Stimulated activated CD8-positive, alpha-beta memory T cell treated with anti-CD3 and anti-CD28 coated beads, Interleukin-7, amount 100 ng/mL, for 1 hour (primary cell): ENCODE measurements at places on chromosomes 7 and 10.

DNA sequence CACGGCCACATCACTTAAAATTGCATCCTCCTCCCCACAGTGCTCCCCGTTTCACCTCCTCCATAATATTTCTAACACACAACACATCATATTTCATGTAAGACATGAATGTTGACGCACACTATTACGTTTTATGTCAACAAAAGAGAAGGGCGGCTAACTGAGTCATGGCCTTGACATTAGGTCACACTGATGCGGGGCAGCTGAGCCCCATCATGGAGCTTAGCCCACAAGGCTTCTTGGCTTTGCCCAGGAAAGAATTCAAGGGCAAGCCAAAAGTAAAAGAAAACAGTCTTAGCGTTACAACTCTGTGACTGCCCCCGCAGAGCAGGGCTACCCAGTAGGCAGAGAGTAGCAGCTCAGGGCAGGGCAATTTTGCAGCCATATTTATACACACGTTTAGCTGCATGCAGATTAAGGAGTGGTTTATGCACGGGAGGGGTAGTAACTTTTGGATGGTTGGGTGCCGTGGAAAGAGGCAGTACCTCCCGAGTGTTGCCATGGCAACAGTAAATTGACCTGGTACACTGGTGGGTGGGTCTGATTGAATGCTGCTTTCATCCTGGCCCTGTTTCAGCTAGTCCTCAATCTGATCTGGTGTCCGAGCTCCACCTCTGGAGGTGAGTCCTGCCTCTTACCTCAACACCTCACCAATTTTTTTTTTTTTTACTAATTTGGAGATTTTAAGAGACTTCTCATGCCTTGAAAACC is 156.2 kb upstream of the FRMD4A start:
- no peak for DNase-seq

DNA sequence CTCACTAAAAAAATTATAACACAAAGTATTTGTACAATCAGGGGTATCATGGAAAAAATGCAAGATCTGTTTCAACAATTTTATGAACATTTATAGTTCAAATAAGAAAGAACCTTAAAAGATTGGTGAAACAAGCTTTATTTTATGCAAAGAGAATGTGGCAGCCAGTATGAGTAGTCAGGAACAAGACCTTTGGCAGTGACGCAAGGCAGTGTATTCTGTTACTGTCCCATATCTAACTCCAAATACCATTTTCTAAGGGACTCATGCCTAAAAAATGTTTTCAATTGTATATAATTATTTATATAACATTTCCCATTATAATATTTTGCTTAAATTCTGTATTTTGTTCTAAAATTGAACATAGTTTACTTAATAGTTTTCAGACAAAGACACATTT is 19.1 kb upstream of the FAM53B start:
- DNase-seq, result no peak

- no peak for DNase-seq
Measured at GRCh38 chr10:75358835-75359421, 42.6 kb downstream of the ZNF503 start.

GRCh38 chr10:75209921-75210281 is 695 bp upstream of the VDAC2 start:
- peak; percentile 49 for DNase-seq

DNA sequence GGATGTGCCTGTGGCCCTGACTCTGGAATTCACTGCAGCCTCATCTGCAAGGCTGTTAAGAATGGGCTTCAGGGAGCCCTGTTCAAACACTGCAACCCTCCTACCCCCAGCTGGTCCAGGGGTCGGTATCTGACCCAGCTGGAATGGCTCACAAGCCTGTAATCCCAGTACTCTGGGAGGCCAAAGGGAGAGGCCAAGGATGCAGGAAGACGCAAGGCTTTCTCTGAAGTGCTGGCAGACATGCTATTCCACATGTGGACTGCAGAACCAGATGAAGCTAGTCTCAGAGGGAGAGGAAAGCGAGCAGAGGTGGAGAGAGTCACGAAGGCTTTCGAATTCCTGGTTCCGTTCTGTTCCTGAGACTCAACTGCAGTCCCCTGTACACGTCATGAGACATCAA is 45.0 kb downstream of the ESYT2 start:
- no peak for DNase-seq

- DNase-seq, result no peak
Measured at GRCh38 chr7:73308074-73308664, 457 bp downstream of the NSUN5 start.

DNA sequence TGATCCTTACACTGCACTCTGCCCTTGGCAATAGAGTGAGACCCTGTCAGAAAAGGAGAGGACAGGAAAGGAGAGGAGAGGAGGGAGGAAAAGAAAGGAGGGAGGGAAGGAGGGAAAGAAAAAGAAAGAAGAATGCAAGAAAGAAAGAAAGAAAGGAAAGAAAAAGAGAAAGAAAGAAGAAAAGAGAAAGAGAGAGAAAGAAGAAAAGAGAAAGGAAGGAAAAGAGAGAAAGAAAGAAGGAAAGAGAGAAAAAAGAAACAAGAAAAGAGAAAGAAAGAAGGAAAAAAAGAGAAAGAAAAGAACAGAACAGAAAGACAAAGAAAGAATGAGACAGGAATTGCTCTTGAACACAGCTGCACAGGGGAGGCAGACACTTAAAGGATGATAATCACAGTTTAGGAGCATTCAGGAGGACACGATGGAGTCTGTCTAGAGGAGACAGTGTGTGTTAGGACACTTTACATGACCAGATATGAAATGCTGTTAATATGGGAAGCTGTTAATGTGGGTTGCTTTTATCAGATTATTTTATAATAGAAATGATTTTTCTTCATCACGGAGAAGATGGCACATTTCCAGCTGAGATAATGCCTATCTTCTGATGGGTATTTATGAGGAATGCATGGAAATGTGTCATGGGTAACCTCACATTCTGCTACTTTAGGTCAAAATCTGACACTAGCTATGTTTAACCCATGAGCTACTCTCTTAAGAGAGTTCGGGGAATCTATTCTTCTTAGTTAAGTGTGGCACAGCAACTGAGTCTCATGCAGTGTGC is 160.5 kb downstream of the BAMBI start:
- no peak for DNase-seq

- no peak for DNase-seq
Measured at GRCh38 chr7:103765901-103766300, 223.6 kb downstream of the RELN start.

- no peak for DNase-seq
Measured at GRCh38 chr10:80473692-80474596, 19.8 kb downstream of the TSPAN14 start.

GRCh38 chr10:122663516-122664130 is 36.0 kb downstream of the C10orf120 start:
- DNase-seq, result no peak

GRCh38 chr7:7114575-7115291 is 67.6 kb upstream of the C1GALT1 start:
- DNase-seq, result no peak

DNA sequence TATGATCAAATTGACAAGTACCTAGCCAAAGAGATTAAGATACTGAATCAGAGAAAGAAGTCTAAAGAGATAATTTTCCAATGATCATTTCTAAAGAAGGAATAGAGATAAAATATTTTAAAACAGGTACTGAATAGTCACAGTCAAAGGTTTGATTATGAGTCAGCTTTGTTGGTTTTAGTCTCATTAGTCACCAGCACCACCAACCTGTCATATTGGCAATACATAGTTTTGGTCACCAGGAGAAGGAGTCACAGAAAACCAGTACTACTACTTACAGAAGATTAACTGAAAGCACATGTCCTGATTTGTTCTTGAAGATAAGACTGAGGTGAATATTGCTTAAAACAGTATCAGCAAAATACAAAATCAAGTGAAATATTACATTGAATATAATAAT is 34.6 kb downstream of the ZEB1 start:
- no peak for DNase-seq
